M059J (cell line): ENCODE measurements at places on chromosomes 3 and 15.
A peak's percentile ranks its signal among the peaks of the same experiment; 100 is the strongest.

DNA sequence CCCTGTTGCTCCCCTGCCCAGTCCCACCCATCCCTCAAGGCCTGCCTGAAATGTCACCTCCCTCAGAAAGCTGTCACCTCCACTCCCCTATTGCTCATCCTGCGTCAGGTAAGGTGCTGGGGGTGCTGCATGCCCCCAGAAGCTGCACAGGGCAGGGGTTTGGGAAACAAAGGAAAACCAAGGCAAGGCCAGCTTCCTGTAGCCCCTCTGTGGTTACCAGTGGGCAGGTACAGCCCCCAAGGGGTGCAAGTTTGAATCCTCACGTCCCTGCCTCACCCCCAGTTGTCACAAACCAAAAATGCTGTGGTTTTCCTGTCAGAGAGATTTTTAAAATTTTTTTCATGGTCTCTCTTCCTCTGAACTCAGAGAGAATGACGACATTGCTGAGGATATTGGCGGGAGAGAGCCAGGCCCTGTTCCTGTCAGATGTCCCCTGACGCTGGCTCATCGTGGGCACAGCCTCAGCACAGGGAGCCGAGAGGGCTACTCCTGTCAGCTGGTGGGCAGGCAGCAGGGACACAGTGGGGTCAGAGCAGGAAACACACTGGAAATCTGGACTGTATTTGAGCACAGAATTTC is 27.0 kb downstream of the PSTPIP1 start:
- DNase-seq: peak; percentile 81

DNA sequence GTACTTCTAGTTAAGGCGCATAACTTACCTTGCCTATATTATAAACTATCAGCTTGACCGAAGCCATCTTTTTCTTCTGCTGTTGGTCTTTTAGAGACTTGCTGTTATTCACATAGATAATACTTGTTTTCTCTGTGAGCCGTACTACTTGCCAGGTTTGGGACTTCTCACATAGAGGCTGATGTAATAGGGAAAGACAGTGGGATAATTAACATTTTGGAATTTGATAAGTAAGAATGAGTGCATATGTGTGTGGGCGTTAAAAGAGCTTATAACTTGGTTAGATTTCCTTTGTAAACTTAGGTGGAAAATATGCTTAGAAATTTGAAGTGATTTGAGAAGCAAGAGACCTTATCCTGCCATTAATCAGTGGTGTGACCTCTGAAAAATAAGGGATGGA is 47.8 kb downstream of the FNDC3B start:
- no peak for DNase-seq

DNA sequence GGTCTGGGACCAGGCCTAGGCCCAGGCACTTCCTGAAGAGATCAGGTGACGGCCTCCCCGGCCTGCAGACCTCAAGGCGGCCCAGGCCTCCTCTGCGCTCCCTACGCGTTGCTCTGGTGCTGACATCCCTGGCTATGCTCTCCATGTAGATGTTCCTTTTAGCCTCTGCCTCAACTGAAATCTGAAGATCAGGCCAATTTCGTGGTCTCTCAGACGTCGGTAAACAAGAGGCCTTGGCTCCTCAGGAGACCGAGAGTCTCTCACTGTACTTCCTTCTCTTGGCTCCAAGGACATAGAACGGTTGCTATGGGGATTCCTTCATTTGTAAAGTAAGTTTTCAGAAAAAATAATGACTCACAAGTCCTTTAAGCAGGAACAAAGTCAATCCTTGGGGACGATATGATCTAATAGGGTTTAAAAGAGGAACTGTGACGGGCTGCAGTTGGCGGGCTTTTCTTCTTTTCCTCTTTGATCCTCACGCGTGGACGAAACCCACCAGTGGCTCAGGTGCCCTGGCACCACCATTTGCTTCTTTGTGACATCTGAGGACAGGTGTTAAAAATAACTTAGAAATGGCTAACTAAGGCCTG is 55.6 kb upstream of the CGNL1 start:
- peak; percentile 71 for DNase-seq

GRCh38 chr3:32310918-32311839 is 72.7 kb downstream of the CMTM8 start:
- no peak for DNase-seq

DNA sequence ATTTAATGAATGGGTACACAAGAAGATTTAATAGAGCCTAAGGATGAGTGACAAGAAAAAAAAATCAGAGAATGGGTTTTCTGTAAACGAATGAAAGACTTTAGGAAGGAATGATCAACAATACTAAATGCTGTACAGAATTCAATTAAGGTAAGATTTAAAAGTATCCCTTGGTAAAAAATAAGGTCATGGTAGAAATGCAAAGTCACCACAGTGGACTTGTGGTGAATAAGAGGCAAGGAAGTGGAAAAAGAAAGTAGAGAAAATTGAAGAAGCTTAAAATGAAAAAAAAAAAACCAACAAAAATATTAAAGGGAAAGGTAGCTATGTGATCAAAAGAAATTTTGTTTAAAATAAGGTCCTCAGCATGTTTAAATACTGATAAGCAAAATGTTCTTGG is 82.4 kb downstream of the PLSCR2 start:
- no peak for DNase-seq

DNA sequence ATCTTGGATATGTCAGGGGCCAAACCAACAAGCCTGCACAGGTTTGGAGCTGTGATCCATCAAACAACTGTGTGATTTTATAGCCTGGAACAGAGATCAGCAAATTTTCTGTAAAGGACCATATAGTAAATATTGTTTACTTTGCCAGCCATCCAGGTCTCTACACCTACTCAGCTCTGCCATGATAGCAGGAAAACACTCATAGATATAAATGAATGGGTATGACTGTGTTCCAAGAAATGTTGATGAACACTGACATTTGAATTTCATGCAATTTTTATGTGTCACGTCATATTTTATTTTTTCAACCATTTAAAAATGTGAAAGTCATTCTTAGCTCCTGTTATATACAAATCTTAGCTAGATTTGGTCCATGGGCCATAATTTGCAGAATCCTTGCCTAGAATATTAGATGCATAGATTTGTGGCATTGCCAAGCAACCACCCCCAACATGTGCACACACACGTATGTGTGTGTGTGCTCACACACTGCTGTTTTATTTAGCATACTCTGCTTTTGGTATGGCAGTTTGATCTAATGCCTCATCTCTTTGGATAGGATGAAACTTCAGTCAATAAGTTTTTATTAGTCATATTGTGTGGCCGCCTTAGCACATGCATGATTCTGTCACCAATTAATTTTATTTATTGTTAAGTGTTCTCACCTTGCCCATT is 6.4 kb downstream of the ATXN7 start:
- no peak for DNase-seq

GRCh38 chr3:63719796-63720445 is 67.4 kb downstream of the SNTN start:
- no peak for DNase-seq
